ENCODE measurements at places on chromosomes 1 and 21.

DNA sequence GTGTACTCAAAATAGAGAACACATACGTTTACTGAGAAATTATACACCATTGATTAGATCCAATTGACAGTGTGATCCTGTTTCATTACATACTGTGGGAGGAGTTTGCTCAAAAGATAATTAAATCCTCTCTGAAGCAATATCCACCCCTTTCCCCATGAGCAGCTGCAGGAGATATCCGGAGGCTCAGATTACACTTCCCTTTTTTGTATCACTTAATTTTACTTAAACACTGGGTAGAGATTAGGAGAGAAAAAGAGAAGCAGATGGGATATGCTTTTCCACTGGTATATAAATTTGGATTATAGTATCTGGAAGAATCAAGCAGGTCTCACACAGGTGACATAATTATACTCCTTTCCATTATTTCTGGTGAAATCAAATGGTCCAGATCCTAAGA, 333.3 kb upstream of the ZRANB2 start:
- no peak for DNase-seq

GRCh38 chr1:9441451-9442133, 97.7 kb upstream of the SLC25A33 start:
- no peak for DNase-seq

DNA sequence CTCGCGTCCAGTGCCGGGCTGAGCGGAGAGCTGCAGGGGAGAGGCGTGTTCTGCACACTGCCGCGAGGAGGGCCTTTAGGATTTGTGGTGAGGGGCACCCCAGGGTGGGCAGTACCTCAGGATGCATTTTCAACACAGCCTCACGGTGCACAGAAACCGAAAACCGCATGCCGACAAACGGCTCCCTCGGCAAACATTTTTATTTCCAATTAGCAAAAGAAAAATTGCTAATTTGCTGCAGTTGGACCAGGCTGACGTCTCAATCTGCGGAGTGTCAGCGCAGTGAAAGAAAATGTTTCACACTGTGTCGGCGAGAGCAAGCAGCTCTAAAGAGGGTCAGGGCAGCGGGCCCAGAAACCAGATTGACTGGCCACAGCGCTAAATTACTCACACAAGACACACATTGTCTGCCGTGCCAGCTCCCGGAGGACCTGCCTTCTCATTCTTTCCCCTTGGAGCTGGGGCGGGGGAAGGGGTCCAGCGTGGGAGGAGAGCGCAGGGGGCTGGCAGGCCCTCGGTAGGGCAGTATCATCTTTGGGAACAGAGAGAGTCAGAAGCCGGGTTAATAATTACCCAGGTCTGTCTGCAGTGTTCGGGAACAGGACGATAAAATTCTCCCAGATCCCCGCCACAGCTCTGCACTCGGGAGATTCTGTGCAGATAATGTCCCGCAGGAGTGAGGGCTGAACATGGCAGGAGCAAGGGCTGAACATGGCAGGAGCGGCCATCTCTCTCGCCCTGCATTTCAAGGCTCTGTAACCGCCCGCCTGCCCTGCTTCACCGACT, 150.2 kb downstream of the PRDM16 start:
- DNase-seq: no peak

GRCh38 chr1:246032984-246033383, 474.1 kb downstream of the SMYD3 start:
- DNase-seq: no peak

DNA sequence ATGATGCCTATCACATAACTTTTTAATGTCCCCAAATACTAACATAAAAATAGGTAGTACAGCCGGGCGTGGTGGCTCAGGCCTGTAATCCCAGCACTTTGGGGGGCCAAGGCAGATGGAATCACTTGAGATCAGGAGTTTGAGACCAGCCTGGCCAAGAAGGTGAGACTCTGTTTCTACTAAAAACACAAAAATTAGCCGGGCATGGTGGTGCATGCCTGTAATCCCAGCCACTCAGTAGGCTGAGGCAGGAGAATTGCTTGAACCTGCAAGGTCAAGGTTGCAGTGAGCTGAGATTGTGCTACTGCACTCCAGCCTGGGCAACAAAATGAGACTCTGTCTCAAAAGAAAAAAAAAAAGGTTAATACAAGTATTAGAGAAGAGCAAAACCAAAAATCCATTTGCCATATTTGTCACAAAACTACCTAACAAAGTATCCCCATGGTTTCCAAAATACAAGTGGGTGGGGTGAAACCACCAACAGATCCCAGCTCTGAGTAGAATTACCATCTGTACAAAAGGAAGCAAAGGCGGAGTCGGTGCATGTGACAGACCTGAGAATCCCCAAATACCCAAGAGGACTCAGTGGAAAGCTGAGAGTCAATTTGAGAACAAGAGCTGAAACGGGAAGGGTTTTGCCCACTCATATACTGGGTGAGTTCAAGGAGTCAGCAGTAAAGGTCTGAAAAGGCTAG, 113.2 kb downstream of the TOMM20 start:
- DNase-seq: no peak

DNA sequence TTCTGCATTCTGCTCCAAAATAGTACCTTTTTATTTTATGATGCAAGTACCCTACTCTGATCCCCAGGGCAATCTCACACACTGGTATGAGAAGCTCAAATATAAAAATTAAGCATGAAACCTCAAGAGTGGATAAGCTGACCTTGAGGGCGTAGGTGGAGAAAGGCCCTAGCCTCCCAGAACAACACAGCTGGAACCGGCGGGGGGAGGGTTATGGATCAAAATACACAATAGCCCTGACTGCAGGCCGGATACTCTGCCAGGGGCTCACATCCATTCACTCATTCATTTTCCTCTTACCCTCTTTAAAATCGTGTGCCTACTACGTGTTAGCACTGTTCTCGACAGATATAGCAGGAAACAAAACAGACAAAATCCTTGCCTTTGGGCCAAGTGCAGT, 32.8 kb upstream of the ECE1 start:
- no peak for DNase-seq

DNA sequence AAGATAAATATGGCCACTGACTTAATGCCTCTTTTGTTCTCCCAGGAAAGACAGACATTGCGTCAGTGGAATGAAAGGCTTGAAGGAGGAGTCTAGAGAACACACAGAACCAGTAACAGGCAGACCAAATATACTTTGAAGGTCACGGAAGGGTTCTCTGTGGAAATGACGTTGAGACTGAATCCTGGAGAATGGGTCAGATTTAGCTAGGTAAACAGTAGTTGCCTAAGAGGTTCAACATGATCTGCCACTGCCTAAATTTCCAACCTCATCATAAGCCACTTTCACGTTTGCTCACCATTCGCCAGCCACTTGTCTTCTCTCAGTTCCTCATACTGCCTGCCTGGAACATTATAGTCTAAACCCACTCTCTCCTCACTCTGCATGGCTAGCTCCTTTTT, 20.5 kb downstream of the PLA2G4A start:
- no peak for DNase-seq

DNA sequence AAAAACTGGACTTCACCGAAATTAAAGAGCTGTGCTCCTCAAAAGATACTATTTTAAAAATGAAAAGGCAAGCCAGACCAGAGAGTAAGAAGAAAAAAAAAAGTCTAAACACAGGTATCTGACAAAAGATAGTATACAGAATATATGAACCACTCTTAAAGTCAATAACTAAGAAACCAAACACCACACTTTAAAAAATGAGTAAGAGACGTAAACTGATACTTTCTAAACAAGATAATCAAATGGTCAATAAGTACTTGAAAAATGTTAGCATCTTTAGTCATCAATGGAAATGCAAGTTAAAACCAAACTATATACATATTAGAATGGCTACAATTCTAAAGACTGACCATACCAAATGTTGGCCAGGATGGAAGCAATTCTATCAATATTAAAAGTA, 77.6 kb downstream of the EVI5 start:
- DNase-seq: no peak

DNA sequence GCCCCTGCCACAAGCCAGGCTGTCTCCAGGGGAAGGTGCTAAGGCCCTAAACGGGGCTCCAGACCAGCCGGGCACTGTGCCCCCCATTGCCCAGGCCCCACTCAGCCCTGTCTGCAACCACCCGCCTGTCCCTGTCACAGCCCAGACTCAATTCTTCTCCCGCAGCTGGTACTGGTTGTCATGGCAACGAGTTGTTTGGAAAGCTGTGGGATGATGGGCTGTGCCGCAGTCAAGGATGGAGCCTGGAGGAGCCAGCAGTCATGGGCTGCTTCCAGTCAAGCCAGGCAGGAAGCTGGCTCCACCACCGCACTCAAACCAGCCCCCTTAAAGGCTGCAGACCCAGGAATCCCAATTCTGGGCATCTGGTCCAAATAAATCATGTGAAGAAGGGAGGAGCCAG, 4.2 kb downstream of the SPOCD1 start:
- no peak for DNase-seq

- DNase-seq: no peak
Observed at GRCh38 chr21:37592496-37592895, 225.9 kb downstream of the DYRK1A start.

- no peak for DNase-seq
Observed at GRCh38 chr1:99115231-99115630, 110.6 kb upstream of the PLPPR5 start.

DNA sequence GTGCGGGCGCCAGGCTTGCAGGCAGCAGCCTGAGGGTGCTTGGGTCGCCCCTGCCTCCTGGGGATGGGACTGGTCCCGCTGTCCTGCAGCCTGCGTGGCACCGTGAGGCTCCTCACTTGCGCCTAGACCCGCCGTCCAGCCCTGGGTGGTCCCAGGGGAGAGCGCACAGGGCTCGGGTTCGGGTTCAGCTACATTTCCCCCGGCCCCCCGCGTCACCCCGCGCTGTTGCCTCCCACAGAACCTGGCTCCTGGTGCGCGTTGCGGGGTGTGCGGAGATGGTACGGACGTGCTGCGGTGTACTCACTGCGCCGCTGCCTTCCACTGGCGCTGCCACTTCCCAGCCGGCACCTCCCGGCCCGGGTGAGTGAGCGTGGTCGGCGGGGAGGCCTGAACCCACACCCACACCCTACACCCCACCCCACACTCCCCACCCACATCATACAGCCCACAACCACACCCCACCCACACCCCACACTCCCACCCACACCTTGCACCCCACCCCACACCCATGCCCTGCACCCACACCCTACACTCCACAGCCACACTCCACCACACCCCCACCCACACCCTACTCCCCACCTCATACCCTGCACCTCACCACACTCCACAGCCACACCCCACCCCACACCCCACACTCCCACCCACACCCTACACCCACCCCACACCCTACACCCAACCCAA, 6.2 kb upstream of the PFKL start:
- DNase-seq: peak; percentile 34

GRCh38 chr1:22410928-22411495, 40.6 kb upstream of the ZBTB40 start:
- no peak for DNase-seq

- no peak for DNase-seq
Observed at GRCh38 chr1:219726480-219727272, 113.8 kb upstream of the ZC3H11B start.

DNA sequence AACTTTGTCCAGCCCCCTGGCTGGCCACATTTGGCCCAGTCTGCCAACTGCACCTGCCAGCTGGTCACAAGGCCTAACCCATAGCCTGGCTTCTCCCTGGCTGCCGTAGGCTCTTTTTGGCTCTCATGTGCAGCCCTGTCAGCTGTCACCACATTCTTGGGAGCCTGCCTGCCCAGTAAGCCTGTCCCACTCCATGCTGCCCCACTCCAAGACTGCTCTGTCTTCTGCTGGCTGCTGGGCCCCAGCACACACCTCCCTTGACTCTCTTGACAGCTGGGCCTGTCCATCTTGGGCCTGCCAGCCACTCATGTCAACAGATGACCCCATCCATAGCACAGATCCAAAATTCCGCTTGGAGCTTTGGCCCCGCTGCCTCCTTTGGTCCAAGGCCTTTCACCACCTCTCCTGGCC, 74.3 kb upstream of the EDN2 start:
- no peak for DNase-seq

GRCh38 chr1:154446292-154446691, 41.1 kb downstream of the IL6R start:
- DNase-seq: no peak

GRCh38 chr1:46400421-46400820, 6.3 kb downstream of the FAAH start:
- DNase-seq: no peak

Data from stimulated activated CD8-positive, alpha-beta memory T cell treated with anti-CD3 and anti-CD28 coated beads, Interleukin-15, amount 100 ng/mL, for 4 hours (primary cell).